ENCODE measurements at places on chromosomes 2 and 18.
A peak's percentile ranks its signal among the peaks of the same experiment; 100 is the strongest.

GRCh38 chr2:234322766-234323465, 174.0 kb downstream of the ARL4C start:
- no peak for DNase-seq

GRCh38 chr2:209918251-209918650, 84.2 kb upstream of the RPE start:
- DNase-seq = no peak

GRCh38 chr2:192126426-192126825, 68.3 kb downstream of the TMEFF2 start:
- no peak for DNase-seq

GRCh38 chr2:37982147-37982582, 57.1 kb downstream of the RMDN2 start:
- DNase-seq = peak; percentile 12

DNA sequence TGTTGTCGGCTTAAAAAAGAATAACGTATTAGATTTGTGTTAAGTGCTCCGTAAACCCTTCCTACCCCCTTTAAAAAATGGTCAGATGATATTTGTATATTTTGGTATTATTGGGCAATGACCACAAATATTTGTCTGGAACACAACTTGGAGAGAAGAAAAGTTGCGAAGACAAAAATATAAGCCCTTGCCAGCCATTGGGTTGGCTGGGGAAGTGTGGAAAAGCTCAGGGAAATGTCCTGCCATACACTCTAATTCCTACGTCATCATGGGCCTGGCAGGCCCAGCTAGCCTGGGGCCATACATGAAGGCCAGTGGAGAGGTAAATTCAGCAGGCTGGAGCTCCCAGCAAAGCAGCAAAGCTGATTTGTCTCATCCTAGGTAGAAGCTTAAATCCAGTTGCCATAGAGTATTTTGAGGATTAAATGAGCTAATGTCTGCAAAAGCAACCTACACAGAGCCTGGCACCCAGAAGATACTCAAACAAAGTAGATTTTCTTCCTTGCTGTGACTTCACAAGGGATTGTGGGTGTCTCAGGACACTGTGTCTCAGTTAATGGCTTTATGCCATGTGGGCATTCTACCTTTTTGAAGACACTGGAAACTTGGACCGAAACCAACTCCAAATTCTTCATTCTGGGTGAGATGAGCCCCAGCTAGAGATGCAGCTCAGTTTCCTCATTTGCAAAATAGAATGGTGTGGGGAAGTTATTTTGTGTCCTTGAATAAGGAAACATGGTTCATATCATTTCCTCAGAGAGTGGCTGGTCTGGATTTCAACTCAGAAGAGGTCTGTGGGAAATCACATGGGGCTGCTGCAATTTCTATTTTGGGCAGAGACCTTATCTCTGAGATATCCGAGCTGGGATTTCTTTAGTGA, 87.9 kb upstream of the MAP4K3 start:
- DNase-seq = no peak

DNA sequence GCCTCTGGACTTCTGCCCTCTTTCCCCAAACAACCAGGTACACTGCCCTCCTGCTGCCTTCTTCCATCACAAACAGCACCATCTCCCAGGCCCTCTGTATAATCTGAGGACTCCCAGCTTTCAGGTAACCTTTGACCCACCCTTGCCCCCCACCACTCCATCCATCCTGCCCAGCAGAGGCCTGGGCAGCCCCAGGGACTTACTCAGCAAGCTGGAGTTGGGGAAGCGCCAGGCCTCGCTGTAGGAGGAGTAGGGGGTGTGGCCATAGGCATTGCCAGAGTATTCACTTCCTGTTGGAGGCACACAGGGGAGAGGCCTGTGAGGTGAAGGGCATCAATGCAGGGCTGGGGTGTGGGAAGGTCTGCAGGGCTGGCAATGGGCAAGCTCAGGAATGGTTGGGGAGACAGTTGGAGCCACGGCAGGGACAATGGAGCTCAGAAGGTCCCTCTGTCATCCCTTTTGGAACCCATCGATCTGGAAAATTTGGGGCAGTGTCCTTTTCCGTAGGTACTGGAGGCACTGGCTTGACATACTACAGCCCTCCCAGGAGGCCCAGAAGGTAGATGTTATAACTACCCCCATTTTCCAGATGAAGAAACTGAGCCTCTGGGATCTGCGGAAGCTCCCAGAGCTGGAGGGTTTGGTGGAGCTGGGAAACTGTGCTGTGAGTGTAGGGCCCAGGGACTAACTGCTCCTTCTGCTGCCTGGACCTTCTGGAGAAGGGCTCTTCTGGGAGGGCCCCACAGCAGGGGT, 46.3 kb downstream of the PSD4 start:
- no peak for DNase-seq

DNA sequence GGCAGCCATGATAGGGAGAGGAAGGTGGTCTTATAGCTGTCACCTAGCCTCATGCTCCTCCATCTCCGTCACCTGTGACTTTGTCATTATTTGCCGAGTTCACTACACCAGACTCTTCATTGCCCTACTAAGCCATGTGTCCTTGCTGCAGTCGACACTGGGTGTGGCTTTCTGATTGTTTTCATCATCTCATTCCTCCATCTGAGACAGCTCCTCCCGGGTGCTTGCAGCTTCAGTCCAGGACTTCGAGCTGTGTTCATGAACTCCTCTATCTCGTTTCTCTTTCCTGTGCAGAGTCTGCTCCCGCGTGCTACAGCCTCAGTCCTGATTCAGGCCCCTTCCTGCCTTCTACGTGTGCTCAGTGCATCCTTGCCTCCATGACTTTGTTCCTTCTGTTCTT, 295.1 kb upstream of the TNP1 start:
- DNase-seq = no peak

GRCh38 chr2:238146884-238147544, 8.5 kb downstream of the KLHL30 start:
- no peak for DNase-seq

DNA sequence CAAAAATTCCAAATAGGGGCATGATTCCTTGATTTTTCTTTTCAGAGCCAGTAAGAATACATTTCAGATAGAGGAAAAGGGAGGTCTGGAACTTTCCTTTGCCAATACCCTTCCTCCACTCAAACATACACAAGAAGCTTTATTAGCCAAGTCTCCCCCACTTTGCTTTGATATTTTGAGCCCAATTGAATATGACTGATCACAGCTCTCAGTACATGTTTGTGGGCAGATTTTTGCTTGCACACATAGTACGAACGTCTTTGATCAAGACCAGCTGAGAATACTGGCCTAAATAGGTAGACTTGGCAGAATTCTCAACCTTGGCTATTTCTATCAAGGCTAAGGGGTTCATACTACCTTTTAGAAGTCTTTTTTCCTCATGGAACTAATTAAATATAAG, 148.8 kb upstream of the PGAP1 start:
- no peak for DNase-seq

DNA sequence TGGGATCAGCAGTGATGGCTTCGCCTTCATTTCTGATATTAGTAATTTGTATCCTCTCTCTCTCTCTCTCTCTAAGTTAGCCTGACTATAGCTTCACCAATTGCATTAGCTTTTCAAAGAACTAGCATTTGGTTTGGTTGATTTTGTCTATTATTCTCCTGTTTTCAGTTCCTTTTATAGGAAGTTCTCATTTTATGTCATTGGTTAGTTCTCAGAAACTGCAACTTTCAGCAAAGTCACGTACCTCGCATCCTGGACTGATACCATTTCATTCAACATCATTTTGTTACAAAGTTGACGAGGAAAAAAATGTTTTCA, 450.8 kb downstream of the EIPR1 start:
- DNase-seq = no peak

GRCh38 chr2:43268066-43268953, 41.9 kb upstream of the ZFP36L2 start:
- DNase-seq = peak; percentile 24

- no peak for DNase-seq
These were observed 95.9 kb downstream of the LYPD6B start for GRCh38 chr2:149134335-149134923.

GRCh38 chr2:138470941-138471340, 30.6 kb upstream of the SPOPL start:
- DNase-seq = no peak

DNA sequence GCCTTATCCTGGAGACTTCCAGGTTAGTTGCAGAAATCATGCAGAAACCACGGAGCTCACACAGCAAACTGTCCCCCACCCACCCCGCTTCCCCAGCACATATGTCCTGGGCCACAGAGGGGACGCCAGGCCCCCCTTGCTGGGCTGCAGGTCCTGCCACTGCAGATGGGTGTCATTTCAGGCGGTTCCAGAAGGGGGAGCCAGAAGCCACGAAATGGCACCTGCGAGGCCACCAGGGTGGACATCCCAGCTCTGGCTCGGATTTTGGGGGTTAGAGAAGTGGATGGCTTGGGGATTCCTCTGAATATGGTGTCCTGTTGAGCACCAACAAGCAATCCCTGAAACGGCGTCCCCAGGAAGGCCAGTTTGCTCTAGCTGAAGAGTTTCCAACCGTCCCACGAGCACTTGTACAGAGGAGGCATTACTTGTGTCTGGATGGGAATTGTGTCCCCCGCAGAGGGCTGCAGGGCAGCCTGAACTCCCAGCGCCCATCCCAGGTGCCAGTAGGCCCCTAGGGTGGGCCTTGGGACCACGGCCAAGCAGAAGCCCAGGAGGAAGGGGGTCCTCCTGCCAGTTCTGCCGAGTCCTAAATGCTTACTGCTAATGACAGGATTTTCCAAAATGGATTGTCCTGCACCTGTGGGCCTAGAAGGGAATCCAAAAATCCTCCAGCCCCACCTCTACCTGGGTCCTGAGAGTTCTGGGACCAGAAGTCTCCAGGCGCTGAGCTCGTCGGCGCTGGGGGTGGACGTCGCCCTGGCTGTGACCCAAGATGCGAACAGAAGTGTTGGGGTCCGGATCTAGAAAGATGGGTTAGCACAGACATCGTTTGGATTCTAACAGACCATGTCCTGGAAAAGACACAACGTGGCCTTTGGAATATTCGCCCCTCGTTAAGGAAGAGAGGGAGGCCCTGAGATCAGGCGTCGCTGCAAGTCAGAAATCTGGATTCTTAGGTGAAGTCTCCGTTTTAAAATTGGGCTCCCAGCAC, 14.6 kb upstream of the NFATC1 start:
- no peak for DNase-seq
